Retinal pigment epithelial cell (primary cell): ENCODE measurements at places on chromosomes 2 and 18.

GRCh38 chr2:206597717-206598218, 44.5 kb upstream of the FAM237A start:
- no peak for DNase-seq

DNA sequence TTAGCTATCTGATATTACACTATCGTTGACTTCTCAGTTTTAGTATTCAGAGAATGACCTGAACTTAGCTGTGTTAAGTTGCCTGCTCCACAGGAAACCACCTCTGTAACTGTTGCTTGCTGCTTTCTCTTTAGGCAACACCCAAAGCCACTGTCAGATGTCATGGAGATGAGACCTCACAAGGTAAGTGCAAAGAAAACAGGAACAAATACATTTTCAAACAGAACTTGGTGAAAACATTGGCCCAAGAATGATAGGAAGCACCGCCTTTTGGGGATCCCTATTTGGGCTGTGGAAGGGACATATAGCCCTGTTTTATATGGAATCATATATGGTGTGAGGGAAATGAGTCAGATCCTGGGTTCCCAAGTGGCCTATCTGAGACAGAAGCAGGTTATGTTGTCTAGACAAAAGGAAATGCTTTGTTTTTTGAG, 143.4 kb downstream of the UBE2E3 start:
- no peak for DNase-seq

- DNase-seq = no peak
Measured at GRCh38 chr2:37771600-37772088, 100.2 kb upstream of the CDC42EP3 start.

GRCh38 chr2:215606219-215606618, 170.4 kb upstream of the FN1 start:
- DNase-seq = no peak

DNA sequence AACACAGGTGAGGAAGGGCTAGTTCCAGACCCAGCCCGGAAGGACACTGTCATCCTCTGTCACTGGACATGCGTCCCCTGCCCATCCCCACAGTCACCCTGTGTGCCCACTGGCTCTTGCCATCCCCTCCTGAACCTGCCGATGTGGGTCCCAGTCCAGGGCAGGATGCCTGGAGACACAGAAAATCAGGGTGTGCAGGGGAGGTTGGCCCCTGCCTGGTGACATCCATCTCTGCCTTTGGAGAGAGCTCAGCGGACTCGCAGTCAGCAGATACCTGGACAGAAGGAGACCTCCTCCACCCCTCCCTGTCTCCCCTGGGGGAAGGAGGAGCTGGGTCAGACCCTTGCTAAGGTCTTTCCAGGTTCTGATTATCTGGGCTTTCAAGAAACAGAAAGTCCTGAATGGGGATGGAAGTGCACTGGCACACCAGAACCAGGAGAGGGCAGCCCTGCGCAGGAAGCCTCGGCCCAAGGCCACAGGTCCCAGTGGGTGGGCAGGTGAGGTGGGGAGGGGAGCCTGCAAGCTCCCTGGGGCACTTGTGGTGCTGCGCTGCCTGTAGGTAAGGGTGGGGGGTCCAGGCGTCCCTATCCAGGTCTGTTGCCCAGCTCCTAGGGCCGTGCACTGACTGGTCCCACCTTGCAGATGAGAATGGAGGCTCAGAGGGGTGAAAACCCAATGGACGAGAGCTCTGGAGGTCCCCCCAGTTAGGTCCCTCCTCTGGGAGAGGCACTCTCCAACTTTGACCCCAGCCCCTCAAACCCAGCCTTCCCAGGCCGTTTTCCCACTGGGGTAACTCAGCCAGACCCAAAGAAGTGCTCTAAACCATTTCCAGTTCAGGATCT, 9.7 kb upstream of the OTOS start:
- no peak for DNase-seq

DNA sequence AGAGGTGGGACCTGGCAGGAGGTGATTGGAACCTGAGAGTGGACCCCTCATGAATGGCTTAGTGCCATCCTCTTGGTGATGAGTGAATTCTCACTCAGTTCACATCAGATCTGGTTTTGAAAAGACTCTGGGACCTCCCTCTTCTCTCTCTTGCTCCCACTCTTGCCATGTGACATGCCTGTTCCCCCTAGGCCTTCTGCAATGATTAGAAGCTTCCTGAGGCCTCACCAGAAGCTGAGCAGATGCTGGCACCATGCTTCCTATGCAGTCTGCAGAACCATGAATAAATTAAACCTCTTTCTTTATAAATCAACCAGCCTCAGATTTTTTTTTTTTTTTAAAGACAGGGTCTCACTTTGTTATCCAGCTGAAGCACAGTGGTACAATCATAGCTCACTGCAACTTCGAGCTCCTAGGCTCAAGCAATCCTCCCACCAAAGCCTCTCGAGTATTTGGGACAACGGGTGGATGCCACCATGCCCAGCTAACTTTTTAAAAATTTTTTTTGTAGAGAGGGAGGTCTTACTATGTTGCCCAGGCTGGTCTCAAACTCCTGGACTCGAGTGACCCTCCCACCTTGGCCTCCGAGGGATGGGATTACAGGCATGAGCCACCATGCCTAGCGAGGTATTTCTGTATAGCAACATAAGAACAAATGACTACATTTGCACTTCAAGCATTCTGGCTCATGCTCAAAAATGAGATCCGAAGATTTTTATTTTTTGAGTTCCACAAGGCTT, 2.0 kb upstream of the ZFAND2B start:
- DNase-seq = no peak

DNA sequence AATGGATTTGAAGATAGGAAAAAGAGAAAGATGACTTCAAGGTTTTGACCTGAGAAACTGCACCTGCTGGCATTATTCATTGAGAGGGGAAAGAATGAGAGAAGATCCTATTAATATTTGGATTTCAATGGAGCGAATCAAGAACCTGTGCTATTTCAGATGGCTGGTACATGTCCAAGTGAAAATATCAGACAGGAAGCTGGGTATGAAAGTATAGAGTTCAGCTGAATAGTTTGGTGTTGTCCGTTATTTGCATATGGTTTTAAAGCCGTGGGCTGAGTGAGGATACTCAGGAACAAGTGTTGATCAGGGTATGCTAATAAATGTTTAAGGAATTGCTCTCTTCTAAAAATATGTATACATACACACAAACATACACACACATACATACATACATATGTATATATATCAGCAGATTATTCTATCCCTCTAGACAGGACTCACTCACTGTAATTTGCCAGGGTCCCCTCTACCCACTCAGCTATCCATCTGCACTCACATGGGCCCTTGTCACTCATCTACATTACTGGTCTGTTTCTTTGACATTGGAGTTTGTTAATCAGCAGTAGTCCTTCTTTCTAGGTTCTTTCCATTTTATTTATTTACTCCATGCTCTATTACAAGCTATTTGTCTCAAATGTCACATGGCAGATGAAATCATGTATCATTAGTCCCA, 33.9 kb upstream of the IKZF2 start:
- no peak for DNase-seq

- DNase-seq = no peak
Measured at GRCh38 chr2:10558281-10559030, 110.3 kb upstream of the ODC1 start.

DNA sequence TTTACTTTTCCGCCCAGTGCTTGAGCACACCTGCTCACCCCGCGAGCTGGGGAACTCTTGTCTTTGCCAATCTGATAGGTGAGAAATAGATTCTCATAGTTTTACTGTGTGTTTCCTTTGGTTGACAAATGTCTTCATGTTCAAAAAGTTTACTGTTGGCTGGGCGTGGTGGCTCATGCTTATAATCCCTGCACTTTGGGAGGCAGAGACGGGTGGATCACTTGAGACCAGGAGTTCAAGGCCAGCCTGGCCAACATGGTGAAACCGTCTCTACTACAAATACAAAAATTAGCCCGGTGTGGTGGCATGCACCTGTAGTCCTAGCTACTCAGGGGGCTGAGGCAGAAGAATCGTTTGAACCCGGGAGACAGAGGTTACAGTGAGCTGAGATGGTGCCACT, 10.3 kb downstream of the ODC1 start:
- no peak for DNase-seq
